Liver (tissue), 10 donors: ENCODE measurements at places on chromosomes 5 and 9. TPM values are rescaled to one million over a fixed set of nuclear protein-coding genes. Genes with fewer than 3 reads are reported as not detected.
A peak's percentile ranks its signal among the peaks of the same experiment; 100 is the strongest.

DNA sequence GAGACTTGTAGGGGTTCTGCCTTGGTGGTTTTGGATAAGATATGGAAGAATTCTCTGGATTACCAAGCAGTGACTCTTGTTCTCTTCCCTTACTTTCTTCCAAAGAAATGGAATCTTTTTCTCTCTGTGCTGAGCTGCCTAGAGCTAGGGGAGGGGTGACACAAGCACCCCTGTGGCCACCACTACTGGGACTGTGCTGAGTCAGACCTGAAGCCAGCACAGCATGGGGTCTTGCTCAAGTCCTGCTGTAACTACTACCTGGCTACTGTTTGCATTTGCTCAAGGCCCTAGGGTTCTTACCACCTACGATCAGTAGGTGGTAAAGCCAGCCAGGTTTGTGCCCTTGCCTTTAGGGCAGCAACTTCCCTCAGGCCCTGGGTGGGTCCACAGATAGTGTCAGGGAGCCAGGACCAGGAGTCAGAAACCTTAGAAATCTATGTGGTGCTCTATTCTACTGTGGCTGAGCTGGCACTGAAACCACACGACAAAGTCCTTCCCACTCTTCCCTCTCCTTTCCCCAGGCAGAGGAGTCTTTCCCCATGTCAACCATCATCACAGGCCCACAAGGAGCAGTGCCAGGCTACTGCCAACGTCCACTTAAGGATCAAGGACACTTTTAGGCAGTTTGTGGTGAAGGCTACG lies 53.8 kb downstream of the SREK1 start:
- H3K4me1 ChIP-seq = no peaks in the 10 kb centered on the region
- DNase-seq = no peak
- no peaks in the 10 kb centered on the region for H3K36me3 ChIP-seq
- no peak overlapping the region for H3K27ac ChIP-seq

DNA sequence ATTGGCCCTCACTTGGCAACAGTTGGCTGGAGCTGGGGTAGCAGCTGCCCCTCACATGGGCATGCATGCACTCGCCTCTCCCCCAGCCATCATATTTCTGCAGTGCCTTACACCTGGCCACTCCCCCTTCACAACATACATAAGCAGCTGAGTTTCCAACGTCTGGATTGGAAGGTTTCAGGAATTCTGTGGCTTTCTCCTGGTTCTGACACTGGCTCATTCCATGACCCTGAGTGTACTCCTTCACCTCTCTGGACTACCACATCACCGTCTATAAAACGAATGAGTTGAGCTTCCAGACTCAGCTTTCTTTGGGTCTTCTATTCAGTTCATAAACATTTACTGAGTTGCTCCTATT lies 84.3 kb downstream of the GALNT10 start:
- H3K27ac ChIP-seq = no peak overlapping the region
- no peaks in the 10 kb centered on the region for H3K27me3 ChIP-seq
- H3K4me3 ChIP-seq = no peak overlapping the region
- DNase-seq = no peak

- DNase-seq = no peak
- H3K27me3 ChIP-seq = peaks cover 19% of the 10 kb centered on the region
- no peaks in the 10 kb centered on the region for H3K36me3 ChIP-seq
- H3K4me1 ChIP-seq = no peaks in the 10 kb centered on the region
Measured at GRCh38 chr5:181170237-181170825, 22.9 kb downstream of the OR2V2 start.

GRCh38 chr5:6361101-6361500 lies 17.2 kb downstream of the MED10 start:
- H3K4me3 ChIP-seq = no peak overlapping the region
- H3K27ac ChIP-seq = no peak overlapping the region
- no peak for DNase-seq
- no peaks in the 10 kb centered on the region for H3K27me3 ChIP-seq

DNA sequence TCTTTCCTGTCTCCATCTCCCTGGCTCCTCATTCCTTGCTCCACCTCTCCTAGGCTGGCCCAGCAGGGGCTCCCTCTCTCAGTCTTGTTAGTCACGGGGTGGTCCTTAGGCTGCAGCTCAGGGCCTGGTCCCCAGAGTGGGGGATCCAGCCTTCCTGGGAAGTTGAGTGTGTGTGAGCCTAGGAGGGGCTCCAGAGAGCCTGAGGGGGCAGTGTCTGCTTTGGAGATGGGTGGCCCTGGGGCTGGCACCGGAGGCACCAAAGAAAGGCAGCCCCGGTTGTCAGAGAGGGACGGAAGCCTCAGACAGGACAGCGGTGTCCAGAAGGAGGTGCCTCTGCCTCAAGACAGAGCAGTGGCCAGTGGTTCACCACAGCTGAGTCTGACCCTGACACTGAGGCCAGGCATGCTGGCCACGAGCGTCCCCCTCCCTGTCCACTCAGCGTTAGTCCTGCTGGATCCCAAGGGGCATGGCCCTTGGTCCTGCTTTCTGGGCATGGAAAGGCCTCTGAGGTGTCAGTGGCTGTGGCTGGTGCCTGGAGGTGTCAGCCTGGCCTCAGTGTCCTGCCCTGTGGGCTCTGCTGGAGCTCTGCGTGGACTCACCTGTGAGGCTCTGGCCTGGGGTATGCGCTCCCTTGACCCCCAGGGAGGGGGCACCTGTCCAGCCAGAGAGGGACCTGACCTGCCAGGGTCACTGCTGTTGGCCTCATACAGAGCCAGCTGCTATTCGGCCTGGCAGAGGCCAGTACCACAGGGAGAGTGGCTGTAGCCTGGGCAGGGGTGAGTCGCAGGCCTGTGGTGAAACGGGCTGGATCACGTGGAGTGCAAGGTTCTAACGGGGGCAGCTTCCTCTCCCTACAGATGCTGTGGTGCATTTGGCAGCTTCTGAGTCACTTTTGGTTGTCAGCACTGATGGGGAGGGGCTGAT lies 130.6 kb downstream of the CACNA1B start:
- no peaks in the 10 kb centered on the region for H3K36me3 ChIP-seq
- H3K4me3 ChIP-seq = no peak overlapping the region
- no peaks in the 10 kb centered on the region for H3K4me1 ChIP-seq
- H3K27me3 ChIP-seq = no peaks in the 10 kb centered on the region

DNA sequence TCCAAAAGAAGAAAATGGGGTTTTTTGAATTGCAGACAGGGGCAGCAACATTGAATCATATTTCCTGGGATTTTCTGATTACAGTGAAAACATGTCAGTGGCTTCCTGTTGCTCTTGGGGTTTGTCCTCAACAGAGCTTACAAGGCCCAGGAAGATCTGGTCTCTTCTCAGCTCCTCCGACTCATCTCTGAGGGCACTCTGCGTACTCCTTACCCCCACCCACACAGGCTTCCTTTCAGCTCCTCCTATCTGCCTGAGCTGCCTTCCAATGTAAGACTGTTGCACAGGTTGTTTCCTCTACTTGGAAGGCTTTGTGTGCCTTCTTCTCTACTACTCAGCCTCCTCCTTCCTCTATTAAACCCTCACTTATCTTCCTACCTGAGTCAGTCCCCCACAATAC lies 245.1 kb upstream of the MEF2C start:
- H3K36me3 ChIP-seq = no peaks in the 10 kb centered on the region
- no peaks in the 10 kb centered on the region for H3K27me3 ChIP-seq
- no peak overlapping the region for H3K27ac ChIP-seq

DNA sequence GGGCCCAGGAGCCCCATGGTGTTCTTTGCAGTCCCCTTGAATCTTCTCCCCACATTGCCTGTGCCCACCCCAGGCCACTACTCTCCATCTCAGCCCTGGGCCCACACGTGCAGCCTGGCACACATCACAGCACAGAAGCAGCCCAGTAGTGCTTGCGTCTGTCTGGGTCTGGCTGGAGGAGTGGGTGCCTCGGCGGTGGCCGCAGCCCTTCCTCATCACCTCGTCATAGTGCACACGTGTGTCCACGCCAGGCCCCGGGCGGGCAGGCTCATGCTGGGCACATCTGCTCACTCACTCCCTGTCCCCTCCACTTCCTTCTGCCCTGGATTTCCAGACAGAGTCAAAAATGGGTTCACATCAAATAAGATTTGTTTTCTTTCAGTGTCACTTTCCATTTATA lies 33.3 kb downstream of the FGF1 start:
- H3K27ac ChIP-seq = no peak overlapping the region
- H3K36me3 ChIP-seq = no peaks in the 10 kb centered on the region
- no peak for DNase-seq
- no peaks in the 10 kb centered on the region for H3K27me3 ChIP-seq

DNA sequence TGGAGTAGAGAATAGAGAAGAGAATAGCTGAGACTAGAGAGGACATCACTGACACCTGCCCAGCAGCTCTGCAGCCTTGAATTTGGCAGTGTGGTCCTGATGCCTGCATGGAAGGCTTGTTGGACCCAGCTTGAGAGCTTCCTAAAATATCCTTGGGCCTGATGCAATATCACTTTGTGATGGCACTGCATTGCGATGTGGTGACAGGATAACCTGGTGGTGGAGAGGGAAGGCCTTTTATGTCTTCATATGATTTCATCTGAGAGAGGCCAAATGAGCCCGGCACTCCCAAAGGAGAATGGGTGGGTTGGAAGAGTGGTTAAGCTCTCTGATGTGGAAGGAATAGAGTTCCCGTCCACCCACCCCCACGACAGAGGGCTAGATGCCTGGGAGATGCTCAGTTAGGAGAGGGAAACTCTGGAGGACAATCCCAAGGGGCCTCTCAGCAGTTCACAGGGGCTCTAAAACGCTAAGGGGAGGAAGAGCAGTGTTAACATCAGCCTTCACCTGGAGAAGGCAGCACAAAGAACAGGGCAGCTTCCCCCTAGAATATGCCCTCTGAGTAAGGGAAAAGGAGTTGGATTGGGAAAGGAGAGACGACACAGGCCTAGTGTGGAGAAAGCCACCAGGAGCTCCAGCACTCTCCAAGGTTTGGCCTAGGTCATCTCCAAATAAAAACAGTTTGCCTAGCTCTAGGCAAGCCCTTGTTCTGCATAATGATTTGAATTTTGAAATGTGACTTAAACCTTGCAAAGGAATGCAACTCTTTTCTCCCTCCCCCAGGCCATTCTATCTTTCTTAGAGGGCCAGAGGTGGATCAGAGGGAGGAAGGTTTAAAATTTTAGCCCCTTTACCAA lies 99.8 kb upstream of the SSBP2 start:
- H3K36me3 ChIP-seq = no peaks in the 10 kb centered on the region
- H3K4me1 ChIP-seq = peaks cover 8% of the 10 kb centered on the region
- peak overlapping the region; percentile 86 for H3K27ac ChIP-seq
- no peaks in the 10 kb centered on the region for H3K27me3 ChIP-seq

Gene ADAMTS16
- 0.84 TPM for total RNA-seq

Gene CHSY3
- 2.3 TPM for total RNA-seq
